Mesothelial cell of epicardium (in vitro differentiated cells): ENCODE measurements at places on chromosomes 2 and 18.

GRCh38 chr2:190637281-190637734, 11.6 kb upstream of the NAB1 start:
- peaks cover 38% of the 10 kb centered on the region for H3K4me1 ChIP-seq
- H3K27ac ChIP-seq: peak overlapping the region; percentile 90
- DNase-seq: no peak
- H3K27me3 ChIP-seq: no peaks in the 10 kb centered on the region
- no peak overlapping the region for H3K4me3 ChIP-seq

- peak overlapping the region; percentile 11 for H3K4me3 ChIP-seq
- H3K4me1 ChIP-seq: peaks cover 38% of the 10 kb centered on the region
- H3K27ac ChIP-seq: peak overlapping the region; percentile 86
- peaks cover 15% of the 10 kb centered on the region for H3K36me3 ChIP-seq
Measured at GRCh38 chr2:32825291-32825712, 121.5 kb upstream of the LTBP1 start.

DNA sequence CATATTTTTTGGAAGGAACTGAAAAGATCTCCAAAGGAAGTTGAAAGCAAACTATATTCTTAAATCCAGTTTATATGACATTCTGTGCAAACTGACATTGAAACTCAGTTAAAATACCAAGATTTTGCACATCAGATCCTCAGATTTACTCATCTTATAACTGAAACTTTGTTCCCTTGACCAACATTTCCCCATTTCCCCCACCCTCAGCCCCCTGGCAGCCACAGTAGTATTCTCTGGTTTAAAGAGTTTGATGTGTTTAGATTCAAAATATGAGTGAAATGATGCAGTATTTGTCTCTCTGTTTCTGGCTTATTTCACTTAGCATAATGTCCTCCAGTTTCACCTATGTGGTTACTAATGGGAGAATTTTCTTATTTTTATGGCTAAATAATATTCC, 99.2 kb upstream of the ITGA4 start:
- no peaks in the 10 kb centered on the region for H3K36me3 ChIP-seq
- H3K27me3 ChIP-seq: peaks cover 2% of the 10 kb centered on the region
- H3K4me1 ChIP-seq: no peaks in the 10 kb centered on the region

DNA sequence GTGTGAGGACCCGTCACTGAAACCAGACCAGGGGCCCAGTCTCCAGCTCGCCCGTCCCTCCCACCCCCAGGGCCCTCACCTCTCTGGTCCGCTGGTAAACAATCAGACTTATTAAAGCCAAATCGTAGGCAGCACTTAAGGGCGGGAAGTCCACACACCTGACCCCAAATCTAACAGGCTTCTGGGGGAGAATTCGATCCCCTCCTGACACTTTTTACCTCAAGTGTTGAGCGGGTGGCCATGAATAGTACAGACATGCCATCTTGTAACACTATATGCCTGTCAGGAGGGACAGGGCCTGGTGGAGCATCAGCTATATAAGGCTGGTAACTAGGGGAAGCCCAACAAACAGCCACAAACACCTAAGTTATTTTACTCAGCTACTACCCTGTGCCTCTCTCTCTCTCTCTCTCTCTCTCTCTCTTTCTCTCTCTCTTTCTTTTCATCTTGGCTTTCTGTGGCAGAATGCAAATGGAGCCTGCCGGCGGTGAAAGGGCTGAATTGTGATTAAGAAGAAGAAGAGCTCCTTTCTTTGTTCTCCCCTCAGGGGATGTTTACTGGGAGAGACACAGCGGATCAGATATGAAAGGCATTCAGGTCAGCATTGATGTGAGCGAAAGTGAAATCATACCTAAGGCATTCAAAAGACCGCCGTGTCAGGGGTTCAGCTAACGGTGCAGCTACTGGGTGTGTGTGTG, 9.5 kb downstream of the ZEB2 start:
- no peaks in the 10 kb centered on the region for H3K27me3 ChIP-seq
- peaks cover 97% of the 10 kb centered on the region for H3K4me1 ChIP-seq
- no peak for DNase-seq
- H3K36me3 ChIP-seq: no peaks in the 10 kb centered on the region
